ENCODE measurements at places on chromosomes 3 and 15.

DNA sequence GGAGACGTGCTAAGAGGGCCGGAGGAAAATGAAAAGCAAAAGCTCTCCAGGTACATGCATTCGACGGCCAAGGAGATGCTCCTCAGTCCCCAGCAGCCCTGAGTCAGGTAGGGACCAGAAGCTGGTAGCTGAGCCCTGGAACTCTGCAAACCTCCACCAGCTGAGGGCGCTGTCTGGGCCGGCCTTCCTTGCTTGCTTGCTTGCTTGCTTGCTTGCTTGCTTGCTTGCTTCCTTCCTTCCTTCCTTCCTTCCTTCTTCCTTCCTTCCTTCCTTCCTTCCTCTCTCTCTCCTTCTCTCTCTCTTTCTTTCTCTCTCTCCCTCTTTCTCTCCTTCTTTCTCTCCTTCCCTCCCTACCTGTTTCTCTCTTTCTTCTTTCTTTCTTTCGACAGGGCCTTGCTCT lies 94.6 kb upstream of the RASGRF1 start:
- no peak for ATAC-seq

DNA sequence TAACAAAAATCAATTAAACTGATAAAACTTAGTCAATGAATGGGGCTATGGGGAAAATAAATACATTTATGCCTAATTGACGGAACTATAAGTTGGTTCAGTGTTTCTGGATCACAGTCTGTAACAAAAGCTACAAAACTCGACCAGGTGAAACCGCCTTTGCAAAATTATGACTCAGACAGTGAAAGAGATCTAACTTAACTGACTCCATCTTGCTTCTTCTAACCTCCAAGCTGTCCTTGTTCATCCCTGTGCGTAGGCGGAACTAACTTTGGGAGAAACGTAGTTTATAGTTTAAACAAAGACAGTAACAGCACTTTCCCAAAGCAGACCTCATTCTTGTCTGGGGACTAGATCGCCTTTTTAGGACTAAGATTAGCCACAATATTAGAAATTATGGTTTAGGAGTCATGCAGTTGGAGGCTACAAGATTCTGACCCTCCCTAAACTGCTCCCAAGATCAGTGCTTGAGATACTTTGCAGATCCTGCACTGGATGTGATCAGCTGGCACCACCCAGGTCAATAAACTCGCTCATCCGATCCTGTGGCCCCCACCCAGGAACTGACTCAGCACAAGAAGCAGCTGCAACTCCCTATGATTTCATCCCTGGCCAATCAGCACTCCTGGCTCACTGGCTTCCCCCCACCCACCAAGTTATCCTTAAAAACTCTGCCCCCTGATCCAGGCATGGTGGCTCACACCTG lies 7.2 kb upstream of the MFGE8 start:
- peak; percentile 22 for ATAC-seq

DNA sequence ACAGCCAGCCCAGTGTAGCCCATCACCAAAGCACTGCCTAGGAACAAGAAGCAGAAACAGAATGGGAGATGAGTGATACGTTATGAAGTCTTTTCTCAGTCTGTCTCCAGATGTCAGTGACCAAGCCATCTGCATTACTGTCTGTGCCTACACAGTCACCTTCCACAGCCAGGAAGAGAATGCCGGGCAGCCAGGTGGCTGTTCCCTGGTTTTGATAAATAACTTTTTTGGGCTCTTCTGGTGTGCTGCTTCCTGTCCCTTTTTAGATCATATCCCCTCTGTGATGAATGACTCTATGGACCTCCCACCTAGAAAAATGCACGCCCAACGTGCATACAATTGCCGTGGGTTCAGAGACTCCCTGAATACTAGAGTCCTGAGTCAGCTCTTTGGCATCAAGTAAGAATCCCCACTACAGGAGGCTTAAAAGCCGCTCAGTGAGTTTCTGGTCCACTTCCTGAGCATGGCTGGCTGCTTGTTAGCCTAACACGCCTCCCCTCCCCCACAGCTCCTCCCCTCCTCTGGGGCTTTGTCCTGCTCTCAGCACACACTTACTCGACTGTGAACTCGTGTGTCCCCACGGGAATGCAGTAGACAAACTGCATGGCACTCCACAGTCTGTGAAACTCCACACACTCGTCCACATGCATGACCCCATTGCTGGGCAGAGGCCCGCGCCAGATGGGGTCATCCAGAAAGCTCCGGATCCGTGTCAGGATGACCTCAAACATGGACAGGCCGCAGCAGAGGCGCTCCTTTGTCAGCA lies 34.7 kb downstream of the NIPA2 start:
- ATAC-seq = peak; percentile 5

DNA sequence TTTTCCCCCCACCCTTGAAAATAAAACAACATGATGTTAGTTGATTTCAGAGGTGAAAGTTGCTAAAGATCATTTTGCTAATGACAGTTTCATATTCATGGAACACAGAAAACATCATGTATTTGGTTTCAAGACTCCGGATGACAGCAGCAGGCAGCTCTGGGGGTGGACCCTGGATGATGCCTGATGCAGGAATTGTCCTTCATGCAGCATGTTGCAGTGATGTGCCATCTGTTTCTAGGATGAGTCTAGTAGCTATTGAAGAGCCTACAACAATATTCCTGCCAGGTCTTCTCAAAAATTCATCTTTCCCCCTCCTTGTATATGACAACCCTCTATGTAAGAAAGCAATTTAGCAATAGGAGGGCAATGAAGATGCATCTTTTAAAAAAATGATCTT lies 108.3 kb downstream of the SV2B start:
- ATAC-seq = no peak

DNA sequence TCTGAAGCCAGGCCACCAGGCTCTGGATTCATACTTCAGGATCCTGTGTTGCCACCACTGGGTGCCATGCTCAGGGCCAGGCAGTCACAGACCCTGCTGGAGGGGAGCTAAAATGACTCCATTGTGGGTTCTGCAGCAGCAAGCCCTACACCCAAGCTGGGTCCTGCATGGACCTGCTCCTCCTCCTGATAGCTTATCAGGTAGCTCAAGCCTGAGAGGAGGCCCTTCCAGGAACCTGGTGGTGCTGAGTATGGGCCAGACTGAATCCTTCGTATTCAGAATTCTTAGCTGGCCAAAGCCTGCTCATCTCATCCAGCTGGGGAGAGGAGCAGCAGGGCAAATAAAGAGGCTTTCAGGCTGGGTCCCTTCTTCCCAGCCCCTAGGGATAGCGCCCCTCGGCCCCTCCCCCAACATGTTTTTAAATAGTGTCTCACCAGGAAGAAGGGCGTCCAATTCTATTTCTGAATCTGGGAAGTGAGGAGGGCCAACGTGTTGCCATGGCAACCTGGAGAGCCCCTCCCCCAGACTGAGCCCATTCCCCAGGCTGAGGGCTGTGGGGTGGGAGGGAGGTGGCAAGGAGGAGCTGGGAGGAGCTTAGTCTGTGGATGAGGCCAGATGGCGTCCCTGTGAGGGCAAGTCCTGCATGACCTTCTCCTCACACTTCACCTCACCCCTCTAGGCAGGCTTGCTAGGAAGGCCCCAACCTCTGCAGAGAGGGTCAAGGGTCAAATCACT lies 11.0 kb upstream of the CAMKV start:
- ATAC-seq = no peak

GRCh38 chr3:48367201-48367600 lies 4.8 kb upstream of the FBXW12 start:
- ATAC-seq = no peak

DNA sequence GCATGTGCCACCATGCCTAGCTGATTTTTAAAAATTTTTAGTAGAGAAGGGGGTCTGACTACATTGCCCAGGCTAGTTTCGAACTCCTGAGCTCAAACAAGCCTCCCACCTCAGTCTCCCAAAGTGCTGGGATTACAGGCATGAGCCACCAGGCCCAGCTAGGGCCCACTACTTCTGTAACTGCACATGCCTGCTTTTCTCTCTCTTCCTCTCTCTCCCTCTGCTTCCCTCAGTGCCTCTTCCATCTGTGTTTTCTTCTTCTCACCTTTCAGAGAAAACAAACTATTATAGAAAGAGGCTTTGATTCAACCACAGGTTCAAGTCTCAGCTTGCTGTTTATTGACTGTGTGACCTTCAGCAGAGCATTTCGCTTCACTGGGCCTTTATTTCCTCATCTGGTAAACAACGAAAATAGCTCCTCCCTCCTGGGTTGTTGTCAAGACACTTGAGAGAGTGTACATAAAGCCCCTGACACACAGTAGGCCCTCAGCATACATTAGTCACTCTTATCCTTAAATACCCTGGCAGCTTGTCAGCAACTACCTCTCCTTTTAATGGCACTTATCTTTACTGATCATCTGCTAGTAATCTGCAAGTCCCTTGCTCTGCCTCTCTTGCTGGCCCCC lies 10.2 kb downstream of the TADA3 start:
- ATAC-seq = no peak

- ATAC-seq = no peak
Measured at GRCh38 chr3:46537779-46538178, 28.3 kb downstream of the LRRC2 start.

DNA sequence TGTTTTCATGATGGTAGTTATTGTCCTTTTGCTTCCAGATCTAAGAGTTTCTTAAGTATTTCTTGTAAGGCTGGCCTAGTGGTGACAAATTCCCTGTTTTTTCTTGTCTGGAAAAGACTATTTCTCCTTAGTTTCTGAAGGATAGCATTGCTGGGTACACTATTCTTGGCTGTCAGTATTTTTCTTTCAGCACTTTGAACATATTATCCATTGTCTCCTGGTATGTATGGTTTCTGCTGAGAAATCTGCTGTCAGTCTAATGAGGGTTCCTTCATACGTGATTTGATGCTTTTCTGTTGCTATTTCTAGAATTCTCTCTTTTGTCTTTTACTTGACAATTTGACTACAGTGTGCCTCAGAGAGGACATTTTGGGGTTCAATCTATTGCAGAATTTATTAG lies 134.3 kb downstream of the CGGBP1 start:
- ATAC-seq = no peak

DNA sequence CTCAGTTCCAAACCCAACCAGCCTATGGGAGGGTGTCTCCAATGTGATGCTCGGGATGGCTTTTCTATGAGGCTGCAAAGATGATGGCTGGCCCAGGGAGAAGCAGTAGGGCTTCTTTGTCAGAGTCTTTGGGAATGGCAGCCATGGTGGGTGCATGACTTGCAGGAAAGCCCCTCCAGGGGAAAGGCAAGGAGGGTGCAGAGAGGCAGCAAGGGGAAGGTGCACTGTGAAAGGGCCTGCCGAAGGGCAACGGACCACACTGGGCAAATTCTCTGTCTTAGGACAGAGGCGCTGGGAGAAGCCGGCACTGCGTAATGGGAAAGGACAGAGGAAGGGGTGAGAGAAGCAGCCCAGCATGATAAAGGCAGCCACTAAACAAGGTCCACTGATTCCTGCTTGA lies 302.8 kb upstream of the LYSMD4 start:
- no peak for ATAC-seq

- ATAC-seq = peak; percentile 77
Measured at GRCh38 chr15:68691705-68692104, 112.9 kb downstream of the CORO2B start.

GRCh38 chr15:77035584-77035983 lies 35.3 kb downstream of the TSPAN3 start:
- no peak for ATAC-seq

DNA sequence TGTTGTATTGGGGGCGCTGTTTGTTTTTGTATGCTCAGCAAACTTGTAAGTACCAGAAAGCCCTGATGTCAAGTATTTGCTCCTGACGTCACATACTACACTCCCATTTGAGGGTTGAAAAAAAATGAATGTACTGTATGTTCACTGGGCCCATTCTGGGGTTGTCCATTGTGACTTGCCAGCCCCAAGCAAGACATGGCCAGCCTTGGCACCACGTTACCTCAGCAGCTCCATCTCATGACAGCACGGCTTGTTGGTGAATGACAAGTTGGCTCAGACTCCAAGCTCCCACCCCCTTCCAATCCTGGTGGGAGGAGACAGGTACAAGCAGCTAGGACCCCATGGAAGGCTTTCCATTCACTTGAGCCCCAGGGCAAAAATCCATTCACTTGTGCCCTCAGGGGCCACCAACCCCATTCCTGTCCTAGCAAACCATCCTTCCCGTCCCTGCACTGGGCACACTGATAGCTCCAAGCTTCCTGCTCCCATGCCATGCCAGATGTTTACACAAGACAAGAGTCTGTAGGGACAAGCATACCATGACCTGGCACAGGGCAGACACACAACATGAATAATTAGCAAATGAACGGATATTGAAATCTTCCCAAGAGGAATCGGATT lies 1.6 kb downstream of the PHGR1 start:
- ATAC-seq = no peak

DNA sequence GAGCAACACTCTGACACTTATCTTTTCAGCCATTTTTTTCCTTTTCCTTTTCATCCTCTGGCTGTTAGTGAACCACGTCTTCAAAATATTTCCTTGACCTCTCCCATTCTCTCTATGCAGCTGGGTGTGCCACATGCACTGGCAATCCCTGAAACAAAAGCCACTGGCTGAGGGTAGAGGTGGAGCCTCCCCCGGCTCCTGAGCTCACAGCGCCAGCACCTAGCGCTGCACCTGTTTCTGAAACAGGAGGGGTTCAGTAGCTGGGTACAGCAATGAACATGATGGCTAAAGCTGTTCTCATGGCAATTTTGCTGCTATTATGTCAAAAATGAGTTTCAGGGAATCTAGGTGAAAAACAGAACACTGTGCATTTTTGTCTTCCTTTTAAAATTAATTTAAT lies 314.7 kb upstream of the ATP10A start:
- no peak for ATAC-seq

GRCh38 chr3:69368129-69368741 lies 17.7 kb downstream of the FRMD4B start:
- no peak for ATAC-seq

DNA sequence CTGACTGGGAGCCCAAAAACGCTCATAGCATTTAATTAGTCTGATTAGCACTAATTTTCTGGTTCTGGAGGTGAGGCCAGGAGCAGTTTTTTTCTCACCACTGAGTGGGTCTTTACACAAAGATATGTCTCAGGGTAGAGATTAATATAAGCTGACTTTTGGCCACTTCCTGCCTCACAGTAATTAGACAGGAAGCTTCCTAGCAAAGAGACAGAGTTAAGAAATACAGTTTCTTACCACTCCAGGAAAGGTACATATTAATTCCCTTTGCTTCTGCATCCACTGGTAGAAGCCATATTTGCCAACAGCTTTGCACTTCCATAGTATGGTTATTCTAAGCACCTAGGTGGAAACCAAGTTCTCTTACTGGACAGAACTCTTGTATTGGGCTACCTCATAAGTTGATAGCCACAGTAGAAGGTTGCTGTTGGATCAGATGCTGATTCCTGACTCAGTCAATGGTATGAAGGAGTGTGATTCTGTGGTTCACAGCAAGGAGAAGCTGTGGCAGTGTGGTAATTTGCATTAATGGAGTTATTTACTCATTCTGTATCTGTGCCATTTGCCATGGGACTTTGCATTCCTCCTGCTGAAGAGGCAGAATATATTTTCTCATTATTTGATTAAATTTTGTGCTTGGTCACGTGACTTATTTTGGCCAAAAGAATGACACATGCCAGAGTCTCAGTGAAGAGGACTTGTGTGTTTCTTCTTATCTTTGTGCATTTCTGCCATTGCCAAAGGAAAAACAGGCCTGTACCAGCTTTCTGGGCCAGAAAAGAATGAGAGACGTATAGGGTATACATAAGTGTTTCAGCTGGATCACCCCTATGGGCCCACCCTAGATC lies 17.5 kb upstream of the ZBTB20 start:
- ATAC-seq = no peak

GRCh38 chr15:39317225-39317624 lies 263.7 kb upstream of the THBS1 start:
- ATAC-seq = no peak
